ENCODE measurements at places on chromosomes 6 and 20.

DNA sequence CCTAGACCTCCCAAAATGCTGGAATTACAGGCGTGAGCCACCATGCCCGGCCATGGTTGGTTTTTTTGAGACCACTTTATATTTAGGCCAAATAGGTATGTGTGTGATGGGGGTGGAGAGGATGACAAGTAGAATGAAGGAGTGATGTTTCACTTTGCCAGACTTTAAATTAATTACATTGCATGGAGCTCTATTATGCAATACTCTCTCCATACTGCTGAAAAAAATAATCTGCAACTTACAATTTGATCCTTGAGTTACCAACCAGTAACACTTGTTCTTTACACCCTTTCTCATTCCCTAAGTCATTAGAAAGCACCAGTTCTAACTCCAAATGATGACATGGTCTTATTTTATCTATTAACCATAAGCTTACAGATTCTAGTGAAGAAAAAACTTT lies 26.8 kb downstream of the GINM1 start:
- DNase-seq = no peak

DNA sequence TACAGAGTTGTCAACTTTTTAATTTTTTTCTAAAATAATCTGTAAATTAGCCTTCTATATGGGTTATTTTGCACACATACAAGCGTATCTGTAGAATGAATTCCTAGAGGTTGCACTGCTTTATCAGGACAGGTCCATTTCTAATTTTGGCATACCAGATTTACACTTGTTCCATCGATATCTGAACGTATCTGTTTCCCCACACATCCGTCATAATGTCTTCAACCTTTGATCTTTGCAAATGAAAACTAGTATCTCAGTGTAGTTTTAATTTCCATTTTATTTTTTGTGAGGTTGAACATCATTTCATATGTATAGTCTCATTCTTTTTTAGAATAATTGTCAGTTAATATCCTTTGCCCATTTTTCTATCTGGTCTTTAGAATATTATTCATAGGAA lies 22.7 kb downstream of the SENP6 start:
- DNase-seq = no peak

DNA sequence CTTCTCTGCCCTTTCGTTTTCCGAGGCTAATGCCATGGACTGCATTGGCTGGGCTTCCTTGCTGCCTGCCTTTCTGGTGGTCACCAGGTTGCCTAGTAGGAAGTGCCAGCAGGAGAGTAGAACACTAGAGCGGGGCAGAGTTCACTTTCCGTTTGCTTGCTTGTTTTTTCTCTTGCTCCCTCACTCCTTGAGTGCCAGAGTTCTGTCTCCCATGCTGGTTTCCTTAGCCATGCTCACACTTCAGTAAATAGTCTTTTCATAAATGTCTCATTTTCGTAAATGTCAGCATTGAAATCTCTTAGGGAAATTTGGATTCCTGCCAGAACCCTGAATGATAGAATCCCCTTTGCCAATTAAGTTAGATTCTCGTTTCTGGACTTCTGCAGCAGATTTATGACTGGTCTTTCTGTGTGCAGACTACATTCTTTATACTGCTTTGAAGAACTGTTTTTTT lies 63.9 kb downstream of the FAM83B start:
- DNase-seq = no peak

DNA sequence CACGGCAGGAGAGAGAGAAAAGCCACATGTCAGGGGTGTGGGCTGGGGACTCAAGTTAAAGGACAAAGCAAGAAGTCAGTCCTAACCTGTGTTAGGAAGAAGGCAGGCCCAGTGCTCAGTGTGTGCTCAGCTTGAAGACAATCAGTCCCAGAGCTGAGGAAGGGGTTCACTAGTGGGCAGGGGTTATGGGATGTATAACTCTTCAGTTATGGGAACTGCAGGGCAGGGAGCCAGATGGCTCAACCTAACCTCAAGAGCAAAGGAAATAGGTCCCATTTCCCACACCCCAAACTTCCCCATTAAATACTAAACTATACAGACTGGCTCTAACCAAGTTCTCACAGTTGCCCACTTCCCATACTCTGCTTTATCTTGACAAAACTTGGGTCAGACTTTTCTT lies 7.4 kb upstream of the SSTR4 start:
- no peak for DNase-seq

DNA sequence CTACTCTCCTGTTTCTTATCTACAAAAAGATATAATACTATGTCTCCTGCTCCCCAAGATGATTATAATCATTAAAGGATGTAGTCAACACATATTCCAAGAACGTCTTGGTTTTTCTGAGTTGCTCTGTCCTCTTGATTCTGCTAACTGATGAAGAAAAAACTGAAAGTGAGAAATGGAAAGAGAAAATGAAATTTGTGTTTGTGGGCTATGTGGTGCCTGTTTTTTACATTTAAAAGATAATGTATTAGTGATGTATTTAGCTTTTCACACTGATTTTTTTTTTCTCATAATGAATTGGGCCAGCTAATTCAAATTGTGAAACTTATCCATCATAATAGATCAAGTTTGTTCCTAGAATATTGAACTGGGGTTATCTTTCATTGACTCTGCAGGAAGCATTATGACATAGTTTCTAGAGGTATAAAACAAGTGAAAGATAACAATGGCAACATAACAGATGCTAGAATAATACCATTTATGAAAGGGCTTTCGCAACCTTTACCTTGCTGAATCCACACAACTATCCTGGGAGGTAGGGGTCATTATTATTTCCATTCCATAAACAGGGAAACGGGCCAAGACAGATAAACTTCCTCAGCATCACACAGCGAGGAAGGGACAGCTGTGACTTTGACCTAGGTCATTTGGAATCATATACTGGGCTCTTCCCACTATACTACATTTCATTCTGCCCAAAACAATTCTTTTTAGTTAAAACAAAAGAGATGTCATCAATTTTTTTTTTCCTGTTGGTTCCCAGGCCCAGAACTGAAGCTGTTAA lies 336.7 kb downstream of the GJA1 start:
- DNase-seq = no peak

DNA sequence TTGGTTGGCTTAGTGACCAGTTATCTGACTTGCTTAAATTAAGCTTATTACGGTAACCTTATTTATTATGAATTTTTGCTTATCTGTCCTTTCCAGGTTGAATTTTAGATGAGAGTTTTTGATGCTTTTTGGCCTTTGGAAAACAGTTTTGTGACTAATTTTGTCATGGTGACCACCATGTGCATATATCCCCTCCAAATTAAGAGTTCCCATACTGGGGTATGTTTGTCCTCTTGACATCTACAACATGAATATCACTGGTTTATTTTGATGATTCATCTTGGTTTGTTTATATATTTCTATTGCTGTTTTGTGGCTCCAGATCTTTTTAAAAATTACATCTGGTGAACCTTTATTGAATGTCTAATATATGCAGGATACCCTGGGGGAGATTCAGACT lies 61.4 kb downstream of the PHF20 start:
- no peak for DNase-seq

- no peak for DNase-seq
Measured at GRCh38 chr6:38371881-38372280, 267.8 kb downstream of the BTBD9 start.

GRCh38 chr6:18533793-18534192 lies 146.6 kb downstream of the RNF144B start:
- DNase-seq = no peak
